Fibroblast of lung (primary cell): ENCODE measurements at places on chromosomes 3 and 15. TPM values are rescaled to one million over a fixed set of nuclear protein-coding genes. Genes with fewer than 3 reads are reported as not detected.
A peak's percentile ranks its signal among the peaks of the same experiment; 100 is the strongest.

GRCh38 chr3:184741798-184742675, 30.2 kb upstream of the MAGEF1 start:
- no peak overlapping the region for H3K27ac ChIP-seq
- H3K27me3 ChIP-seq: no peaks in the 10 kb centered on the region
- no peaks in the 10 kb centered on the region for H3K4me1 ChIP-seq
- no peak for DNase-seq
- no peaks in the 10 kb centered on the region for H3K36me3 ChIP-seq

DNA sequence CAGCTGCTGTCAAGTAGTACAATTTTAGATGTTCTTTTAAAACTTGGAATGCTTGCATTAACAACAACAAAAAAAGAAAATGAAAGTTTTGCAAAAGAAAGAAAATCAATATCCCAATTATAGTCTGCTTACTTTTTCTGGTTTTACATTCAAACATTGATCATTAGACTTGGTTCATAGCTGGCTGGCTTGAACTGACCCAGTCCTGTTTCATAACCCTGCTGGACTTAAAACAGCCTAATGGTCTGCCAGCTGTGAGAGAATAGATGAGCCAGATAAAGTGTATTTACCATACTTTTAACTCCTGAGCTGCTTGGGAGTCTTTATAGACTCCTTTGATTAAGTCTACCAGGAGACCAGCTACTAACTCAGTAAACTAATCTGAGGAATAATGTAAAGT, 59.2 kb downstream of the PIAS1 start:
- DNase-seq: peak; percentile 33
- H3K27ac ChIP-seq: no peak overlapping the region
- no peaks in the 10 kb centered on the region for H3K27me3 ChIP-seq
- H3K36me3 ChIP-seq: peaks cover under 1% of the 10 kb centered on the region
- H3K4me3 ChIP-seq: no peak overlapping the region

- H3K27me3 ChIP-seq: no peaks in the 10 kb centered on the region
- DNase-seq: peak; percentile 40
- no peak overlapping the region for H3K4me3 ChIP-seq
- H3K27ac ChIP-seq: no peak overlapping the region
Observed at GRCh38 chr3:181534781-181535221, 176.9 kb upstream of the SOX2 start.

- no peaks in the 10 kb centered on the region for H3K36me3 ChIP-seq
- H3K4me1 ChIP-seq: peaks cover 9% of the 10 kb centered on the region
- no peak for DNase-seq
- no peaks in the 10 kb centered on the region for H3K27me3 ChIP-seq
- H3K27ac ChIP-seq: no peak overlapping the region
Observed at GRCh38 chr3:30628205-30628900, 22.0 kb downstream of the TGFBR2 start.

- H3K36me3 ChIP-seq: no peaks in the 10 kb centered on the region
- H3K27me3 ChIP-seq: peaks cover 3% of the 10 kb centered on the region
- no peak overlapping the region for H3K27ac ChIP-seq
- no peak overlapping the region for H3K4me3 ChIP-seq
- H3K4me1 ChIP-seq: no peaks in the 10 kb centered on the region
Observed at GRCh38 chr15:77622209-77622933, 10.3 kb downstream of the LINGO1 start.

- H3K4me1 ChIP-seq: no peaks in the 10 kb centered on the region
- H3K4me3 ChIP-seq: no peak overlapping the region
- H3K36me3 ChIP-seq: peaks cover 9% of the 10 kb centered on the region
- H3K27ac ChIP-seq: no peak overlapping the region
Observed at GRCh38 chr3:53104762-53105161, 25.5 kb downstream of the RFT1 start.

DNA sequence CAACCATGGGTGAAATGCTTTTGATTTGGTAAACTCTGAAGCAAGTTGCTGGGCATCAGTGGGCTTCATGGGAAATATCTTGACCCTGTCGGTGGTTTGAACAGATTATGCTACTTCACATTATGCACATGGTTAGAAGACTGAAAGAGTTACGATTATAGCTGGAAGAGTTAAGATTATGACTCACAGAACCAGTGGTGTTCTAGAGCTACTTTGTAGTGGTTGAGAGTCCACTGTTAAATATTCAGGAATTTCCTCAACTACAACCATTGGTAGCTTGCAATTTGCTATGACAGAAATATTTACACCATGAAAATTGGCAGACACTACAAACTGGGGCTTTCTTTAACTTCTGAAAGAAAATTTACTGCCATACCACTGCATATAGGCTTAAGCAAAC, 99.3 kb downstream of the GADL1 start:
- peak; percentile 20 for DNase-seq
- no peak overlapping the region for H3K4me3 ChIP-seq
- H3K27me3 ChIP-seq: no peaks in the 10 kb centered on the region

- peak overlapping the region; percentile 63 for H3K27ac ChIP-seq
- peaks cover 4% of the 10 kb centered on the region for H3K36me3 ChIP-seq
- no peaks in the 10 kb centered on the region for H3K27me3 ChIP-seq
- peak; percentile 76 for DNase-seq
Observed at GRCh38 chr15:63243776-63244175, 33.6 kb upstream of the APH1B start.

GRCh38 chr15:47689660-47690059, 27.6 kb upstream of the SEMA6D start:
- H3K36me3 ChIP-seq: no peaks in the 10 kb centered on the region
- DNase-seq: no peak
- no peak overlapping the region for H3K27ac ChIP-seq

DNA sequence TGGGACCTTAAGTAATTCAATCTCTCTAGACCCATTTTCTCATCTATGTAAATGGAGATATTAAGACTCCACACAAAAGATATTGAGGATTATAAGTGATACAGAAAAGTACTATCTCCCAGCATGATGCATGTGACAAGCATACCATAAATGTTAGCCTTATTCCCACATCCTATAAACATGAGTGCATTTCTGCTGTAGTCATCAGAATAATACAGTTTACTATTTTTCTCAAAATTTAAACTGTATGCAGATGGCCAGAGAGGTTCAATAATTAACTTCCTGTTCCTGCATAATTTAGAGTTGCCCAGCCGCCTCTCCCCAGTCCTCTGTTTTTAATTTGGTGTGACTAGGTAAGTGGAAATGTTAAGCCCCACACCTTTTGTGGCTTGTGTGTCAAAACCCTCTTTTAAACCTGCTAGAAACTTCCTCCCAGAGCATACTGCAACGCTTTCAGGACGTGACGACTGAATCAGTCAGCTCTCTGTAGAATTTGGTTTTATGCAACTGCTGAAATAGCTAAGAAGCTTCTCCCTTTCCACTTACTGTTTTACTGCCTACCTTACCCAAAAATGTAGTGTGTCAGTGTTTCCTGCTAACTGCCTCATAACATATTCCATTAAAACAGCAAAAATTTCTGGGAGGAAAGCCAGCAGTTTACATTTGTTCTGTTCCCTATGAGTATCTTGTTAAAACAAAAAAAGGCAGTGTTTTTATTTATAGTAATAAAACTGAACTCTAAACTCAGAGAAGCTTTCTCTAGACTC, 1037.9 kb downstream of the EPHA3 start:
- no peaks in the 10 kb centered on the region for H3K36me3 ChIP-seq
- no peaks in the 10 kb centered on the region for H3K4me1 ChIP-seq
- H3K27ac ChIP-seq: no peak overlapping the region
- H3K4me3 ChIP-seq: no peak overlapping the region

- no peak for DNase-seq
- H3K4me1 ChIP-seq: no peaks in the 10 kb centered on the region
- H3K27me3 ChIP-seq: peaks cover 3% of the 10 kb centered on the region
- H3K27ac ChIP-seq: no peak overlapping the region
- H3K4me3 ChIP-seq: no peak overlapping the region
- no peaks in the 10 kb centered on the region for H3K36me3 ChIP-seq
Observed at GRCh38 chr3:32310918-32311839, 72.7 kb downstream of the CMTM8 start.

The THSD4 gene
- 58.0 and 95.5 TPM in 2 replicates for total RNA-seq

The HLTF gene
- 51.4 and 67.2 TPM in 2 replicates for total RNA-seq
